ENCODE measurements at places on chromosomes 6 and 20.

DNA sequence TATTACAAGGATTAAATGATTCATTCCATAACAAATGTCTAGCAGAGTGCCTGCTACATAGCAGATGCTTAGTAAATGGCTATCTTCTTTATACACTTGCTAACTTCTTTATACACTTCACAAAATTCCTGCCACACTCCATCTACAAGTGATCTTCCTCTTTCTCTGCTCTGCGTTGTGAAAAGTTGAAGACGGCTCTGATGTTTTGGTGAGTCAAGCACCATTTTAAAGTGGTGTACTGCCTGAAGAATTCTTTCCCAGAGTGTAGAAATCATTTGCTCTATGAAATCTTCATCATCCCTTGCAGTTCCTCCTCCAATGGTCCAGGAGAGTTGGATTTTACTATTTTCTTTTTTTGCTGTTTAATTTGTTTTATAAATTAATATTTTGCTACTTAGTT is 74.9 kb downstream of the TNFAIP3 start:
- no peak for DNase-seq

GRCh38 chr20:49397525-49397924 is 84.9 kb downstream of the KCNB1 start:
- DNase-seq = no peak

- DNase-seq = no peak
Measured at GRCh38 chr20:4465855-4466545, 255.7 kb upstream of the PRND start.

DNA sequence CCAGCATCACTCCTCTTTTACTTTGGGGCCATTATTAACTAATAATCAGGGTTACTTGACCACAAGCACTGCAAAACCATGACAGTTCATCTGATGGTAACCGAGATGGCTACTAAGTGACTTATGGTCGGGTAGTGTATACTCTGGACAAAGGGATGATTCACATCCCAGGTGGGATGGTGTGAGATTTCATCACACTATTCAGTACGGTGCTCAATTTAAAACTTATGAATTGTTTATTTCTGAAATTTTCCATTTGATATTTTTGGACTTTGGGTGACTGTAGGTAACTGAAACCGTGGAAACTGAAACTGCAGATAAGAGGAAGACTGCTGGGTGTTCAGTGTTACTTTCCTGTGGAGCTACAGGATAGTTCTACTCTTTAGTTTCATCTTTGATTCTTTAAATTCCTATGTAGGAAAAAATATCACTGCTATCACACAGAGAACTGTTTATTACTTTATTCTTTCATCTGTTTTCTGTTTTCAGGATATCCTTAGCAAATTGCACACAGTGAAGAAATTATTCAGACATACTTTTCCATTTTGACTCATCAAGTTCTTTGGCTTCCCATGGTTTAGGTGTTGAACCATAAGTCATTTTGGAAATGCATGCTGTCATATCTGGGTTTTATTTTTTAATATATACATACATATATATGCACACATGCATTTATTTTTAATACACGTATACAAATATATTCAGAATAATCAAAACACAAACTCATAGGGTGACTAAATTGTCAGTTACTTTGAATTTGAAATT is 59.1 kb upstream of the C20orf144 start:
- DNase-seq = no peak

DNA sequence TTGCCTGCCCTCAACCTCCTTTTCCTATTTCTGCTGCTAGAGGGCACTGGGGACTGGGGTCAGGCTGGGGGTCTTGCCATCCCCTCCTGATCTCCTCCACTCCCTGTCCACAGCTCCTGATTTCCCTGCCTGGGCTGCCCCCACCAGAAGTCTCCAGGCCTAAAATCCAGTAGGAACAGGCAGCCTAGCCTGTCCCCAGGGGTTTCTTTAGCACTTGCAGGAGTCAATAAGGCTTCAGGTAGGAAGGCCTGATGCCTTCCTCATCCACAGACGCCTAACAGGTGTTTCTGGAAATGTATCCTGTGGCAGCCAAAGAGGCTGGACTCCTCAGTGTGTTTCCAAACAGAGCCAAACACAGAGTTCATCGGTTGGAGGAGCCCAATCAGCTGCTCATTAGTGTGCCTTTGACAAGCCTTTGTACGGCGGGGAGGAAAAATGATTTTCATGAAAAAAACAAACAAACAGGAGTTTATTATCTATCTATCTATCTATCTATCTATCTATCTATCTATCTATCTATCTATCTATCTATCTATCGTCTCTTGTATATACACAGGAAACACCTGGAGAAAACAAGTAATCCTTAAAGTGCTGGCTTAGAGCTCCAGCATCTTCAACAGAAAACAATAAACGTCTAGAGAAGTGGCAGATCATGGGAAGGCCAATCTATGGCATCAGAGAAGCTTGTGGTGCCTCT is 3.7 kb upstream of the RAET1E start:
- DNase-seq = no peak

- DNase-seq = no peak
Measured at GRCh38 chr6:134774201-134774638, 175.7 kb downstream of the ALDH8A1 start.

DNA sequence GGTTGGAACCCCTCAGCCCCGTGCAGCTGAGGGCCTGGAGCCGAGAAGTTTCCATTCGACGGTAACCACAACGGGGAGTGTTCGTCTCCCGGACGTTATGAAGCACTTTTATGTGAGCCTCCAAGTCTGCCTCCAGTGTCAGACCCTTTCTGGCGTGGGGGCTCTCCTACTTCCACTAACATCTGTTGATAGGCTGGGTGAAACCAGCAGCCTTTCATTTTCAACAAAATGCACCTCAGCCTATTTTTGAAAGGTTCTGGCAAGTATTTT is 257.4 kb downstream of the THBS2 start:
- no peak for DNase-seq

DNA sequence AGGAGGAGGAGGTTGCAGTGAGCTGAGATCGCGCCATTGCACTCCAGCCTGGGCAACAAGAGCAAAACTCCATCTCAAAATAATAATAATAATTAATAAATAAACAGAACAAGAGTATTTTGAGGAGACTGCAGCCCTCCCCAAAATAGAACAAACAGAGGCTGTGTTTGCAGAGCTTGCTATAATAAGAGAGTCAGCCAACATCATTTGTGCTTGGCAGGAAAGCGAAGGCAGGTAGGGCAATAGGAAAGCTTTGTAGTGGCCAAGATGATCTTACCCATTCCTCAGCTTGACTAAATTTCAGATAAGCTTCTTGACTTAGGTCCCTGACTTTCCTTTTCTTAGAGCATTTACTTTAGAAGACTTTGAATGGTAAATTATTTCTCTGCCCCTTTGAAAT is 6.7 kb downstream of the C6orf141 start:
- no peak for DNase-seq

- no peak for DNase-seq
Measured at GRCh38 chr6:13470238-13471140, 16.9 kb downstream of the GFOD1 start.

DNA sequence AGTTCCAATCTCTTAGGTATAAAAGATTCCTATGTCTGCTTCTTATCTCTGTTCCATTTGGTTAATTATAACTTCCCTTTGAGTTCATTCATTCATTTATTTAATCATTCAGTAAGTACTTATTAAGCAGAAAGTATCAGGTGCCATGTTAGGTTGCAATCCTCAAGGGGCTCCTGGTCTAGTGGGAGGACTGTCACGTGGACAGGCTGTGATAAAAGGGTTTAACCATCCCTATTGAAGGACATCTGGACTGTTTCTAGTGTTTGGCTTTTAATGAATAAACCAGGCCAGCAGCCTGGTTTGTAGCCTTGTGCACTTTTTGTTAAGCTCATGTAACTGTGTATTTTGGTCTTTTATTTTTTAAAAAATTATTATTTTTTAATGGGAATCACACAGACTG is 162.1 kb upstream of the OGFRL1 start:
- no peak for DNase-seq

GRCh38 chr6:107489636-107490565 is at the start of gene SOBP:
SOBP (plus strand) TSS chr6:107490117; CDS start chr6:107490617, 500 bp downstream.
- no peak for DNase-seq

- no peak for DNase-seq
Measured at GRCh38 chr6:8627085-8627861, 191.9 kb upstream of the SLC35B3 start.

- no peak for DNase-seq
Measured at GRCh38 chr6:44036699-44037101, 90.6 kb downstream of the MRPL14 start.

GRCh38 chr20:20476504-20476903 is 108.6 kb downstream of the INSM1 start:
- no peak for DNase-seq

GRCh38 chr6:9484686-9485085 is 930.2 kb downstream of the TFAP2A start:
- no peak for DNase-seq

GRCh38 chr6:149897855-149898744 is at the start of gene RAET1E:
RAET1E (minus strand) TSS chr6:149898113; CDS start chr6:149890901, 7,212 bp downstream.
- no peak for DNase-seq

- no peak for DNase-seq
Measured at GRCh38 chr6:85568411-85568810, 25.2 kb downstream of the SNX14 start.

DNA sequence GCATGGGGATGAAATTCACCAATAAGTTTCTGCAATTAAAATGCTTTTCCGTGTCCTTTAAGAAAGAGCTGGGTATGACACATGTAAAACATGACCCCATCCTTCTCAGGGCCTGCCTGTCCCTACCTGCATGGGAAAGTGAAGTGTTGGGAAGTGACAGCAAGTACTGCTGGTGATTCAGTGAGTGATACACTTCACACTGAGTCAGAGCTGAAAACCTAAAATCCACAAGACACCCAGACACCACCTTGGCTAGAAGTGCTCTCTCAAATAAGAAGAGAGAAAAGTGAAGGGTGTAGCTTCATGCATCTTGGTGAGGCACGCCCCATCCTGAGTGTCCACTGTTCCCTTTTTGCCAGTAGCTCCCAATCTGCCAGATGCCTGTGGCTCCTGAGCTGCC is 3.3 kb downstream of the RAB22A start:
- DNase-seq = no peak
